ENCODE measurements at places on chromosomes 11 and 22.

DNA sequence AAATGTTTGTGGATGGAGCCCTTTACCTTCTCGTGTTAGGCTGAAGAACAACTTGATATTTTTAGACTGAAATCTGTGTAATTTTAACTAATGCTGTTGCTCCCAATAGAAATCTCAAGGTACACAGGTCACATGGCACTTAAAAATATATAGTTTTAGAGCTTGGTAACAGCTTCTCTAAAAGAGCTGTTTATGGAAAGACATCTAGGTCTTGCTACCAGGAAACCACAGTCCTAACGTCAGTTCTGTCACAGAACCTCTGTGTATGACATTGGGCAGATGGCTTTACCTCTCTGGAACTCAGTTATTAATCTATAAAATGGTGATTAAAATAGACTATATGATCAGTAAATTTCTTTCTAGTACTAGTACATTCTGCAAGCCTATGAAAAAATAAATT, 35.4 kb downstream of the PAK1 start:
- DNase-seq, result no peak

GRCh38 chr11:75346912-75347647, 4.4 kb downstream of the ARRB1 start:
- DNase-seq, result no peak

DNA sequence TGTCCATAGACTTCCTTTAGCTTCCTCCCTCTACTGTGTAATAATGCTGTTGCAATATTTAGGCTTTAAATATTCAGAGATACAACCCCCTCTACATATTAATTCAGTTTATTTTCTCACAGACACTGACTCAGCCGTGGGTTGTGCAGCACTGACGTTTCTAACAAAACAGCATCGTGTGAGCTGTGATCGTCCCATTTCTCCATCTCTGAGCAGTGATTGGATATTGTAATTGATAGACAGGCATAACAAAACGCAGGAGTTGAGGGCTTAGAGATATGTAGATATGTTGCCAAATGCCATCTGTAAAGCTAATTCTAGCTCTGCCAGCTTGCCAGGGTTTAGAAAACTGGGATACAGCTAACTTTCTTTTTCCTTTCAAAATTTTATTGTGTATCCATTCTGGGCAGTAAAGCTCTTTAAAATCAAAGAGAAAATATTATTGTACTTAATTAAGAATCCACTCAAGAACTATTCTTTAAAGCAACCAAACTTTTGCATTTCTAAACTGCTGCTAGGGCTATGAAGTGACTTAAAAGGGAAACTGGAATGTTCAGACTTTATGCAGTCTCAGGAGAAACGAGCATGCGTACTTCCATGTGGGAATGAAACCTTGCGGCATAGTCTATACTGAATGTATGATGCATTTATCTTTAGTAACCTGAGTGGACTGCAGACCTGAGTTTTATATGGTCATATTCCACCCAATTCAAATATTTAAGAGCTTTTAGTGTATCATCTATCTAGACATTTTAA, 22.7 kb downstream of the BTBD10 start:
- no peak for DNase-seq

DNA sequence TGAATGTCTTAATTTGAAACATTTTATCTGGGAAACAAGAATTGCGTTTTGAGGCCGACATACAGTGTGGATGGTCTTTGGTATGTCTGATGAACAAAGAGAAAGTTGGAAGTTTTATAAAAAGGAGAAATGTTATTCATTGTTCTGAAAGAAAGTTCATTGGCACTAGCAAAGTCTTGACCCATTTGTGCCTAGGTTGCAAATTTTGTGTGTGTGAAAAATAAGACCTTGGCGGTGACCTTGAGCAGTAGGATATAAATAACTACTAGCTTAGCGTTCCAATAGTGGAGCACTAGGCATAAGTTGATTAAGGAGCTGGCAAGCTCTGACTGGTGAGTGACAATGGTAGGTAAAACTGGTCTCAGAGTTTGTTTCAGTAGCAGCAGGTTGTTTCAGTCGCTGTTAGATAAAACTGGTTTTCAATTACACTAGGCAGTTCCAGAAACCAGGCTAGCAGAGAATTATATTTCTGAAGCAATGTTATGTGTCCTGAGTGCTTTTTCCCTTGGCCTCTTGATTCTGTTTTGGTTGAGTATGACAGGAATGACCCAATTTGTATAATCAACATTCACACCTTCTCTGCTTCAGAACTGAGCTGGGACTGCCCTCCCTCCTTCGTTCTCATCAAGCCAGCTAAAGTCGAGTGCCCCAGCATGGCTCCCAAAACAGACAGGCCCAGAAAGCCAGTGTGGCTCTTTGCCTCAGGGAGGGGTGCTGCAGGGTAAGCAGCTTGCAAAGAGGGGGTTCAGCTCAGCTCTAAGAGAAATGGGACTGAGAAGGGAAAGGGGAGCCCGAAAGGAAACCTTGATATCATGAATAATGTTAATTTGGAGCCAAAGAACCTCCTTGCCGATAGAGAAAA, 85.7 kb downstream of the NTM start:
- DNase-seq, result no peak

GRCh38 chr11:113241636-113242054, 72.7 kb upstream of the TTC12 start:
- no peak for DNase-seq

- no peak for DNase-seq
Measured at GRCh38 chr11:115164774-115165173, 339.4 kb downstream of the CADM1 start.

DNA sequence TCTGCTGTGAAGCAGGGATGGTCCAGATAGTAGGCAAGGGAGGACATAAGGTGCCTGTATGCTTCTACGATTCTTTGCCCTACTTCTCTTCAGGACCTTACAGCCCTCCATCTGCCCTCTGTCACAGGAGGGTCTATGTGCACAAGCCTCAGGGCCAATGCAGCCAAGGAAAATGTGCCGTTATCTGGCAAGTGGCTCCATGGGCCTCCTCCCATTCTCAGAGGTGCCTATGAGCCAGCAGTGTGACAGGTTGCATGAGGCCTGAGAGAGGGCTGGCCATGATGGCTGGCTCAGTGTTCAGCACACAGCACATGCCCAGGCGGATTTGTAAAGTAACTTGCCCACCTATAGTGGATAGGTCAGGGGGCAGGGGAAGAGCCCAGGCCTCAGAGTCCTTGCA, 51.3 kb upstream of the SUSD2 start:
- no peak for DNase-seq
